ENCODE measurements at places on chromosomes 2 and 18. TPM values are rescaled to one million over a fixed set of nuclear protein-coding genes. Genes with fewer than 3 reads are reported as not detected.

DNA sequence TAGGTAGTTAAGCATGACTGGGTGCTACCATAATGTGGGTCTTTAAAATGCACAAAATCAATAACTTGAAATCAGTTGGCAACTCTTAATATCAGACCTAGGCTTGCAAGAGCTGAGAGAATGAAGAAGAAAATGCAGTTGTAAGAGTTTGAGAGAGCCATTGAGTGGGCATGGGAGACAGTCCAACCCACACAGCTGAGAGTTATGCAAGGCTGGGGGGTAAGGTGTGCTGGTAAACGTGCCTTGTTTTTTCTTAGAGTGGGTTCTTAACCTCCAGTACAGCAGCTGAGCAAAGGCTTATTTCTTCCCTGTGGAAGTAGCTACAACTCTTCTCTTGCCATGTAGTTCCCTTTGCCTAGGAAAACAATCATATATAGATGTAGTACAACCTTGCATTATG is 20.2 kb upstream of the CCDC178 start:
- H3K4me3 ChIP-seq: no peak overlapping the region
- H3K27ac ChIP-seq: no peak overlapping the region
- H3K4me1 ChIP-seq: no peaks in the 10 kb centered on the region
- no peak for DNase-seq
- no peaks in the 10 kb centered on the region for H3K27me3 ChIP-seq

The FASTKD2 gene
- 39.2 TPM for total RNA-seq

DNA sequence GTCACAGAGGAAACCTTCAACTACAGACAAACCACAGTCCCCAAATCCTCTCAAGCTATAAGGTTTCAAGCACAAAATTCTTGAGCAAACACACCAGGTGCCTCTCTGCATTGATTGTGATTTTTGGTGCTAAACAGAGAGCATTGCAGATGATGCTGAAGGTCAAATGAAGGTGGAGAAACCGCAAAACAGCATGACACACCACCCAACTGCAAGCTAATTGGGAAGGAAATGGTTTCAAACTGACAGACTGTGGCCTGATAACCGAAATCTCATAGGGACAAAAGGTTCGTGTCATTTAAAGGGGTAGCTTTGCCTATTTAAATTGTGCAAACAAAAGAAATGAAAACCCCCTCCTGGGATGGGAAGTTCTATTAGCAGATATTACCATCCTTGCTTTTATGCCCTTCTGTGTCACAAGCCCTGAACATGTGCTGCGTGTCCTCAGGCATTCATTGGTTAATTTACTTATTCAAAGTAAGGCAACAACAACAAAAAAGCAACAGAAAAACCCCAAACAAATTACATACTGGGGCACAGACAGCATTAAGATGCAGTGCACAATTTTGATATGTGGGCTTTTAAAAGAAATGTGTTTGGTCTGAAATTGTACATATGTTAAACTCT is 154.9 kb downstream of the AQP4 start:
- no peaks in the 10 kb centered on the region for H3K4me1 ChIP-seq
- H3K27me3 ChIP-seq: no peaks in the 10 kb centered on the region
- H3K36me3 ChIP-seq: no peaks in the 10 kb centered on the region
- no peak for DNase-seq
- H3K27ac ChIP-seq: no peak overlapping the region

- no peaks in the 10 kb centered on the region for H3K36me3 ChIP-seq
- peaks cover 18% of the 10 kb centered on the region for H3K4me1 ChIP-seq
- peak overlapping the region; percentile 43 for H3K27ac ChIP-seq
- no peak overlapping the region for H3K4me3 ChIP-seq
These were observed 51.7 kb downstream of the IMPA2 start for GRCh38 chr18:12032786-12033642.

The SCYGR4 gene
- total RNA-seq: not detected

DNA sequence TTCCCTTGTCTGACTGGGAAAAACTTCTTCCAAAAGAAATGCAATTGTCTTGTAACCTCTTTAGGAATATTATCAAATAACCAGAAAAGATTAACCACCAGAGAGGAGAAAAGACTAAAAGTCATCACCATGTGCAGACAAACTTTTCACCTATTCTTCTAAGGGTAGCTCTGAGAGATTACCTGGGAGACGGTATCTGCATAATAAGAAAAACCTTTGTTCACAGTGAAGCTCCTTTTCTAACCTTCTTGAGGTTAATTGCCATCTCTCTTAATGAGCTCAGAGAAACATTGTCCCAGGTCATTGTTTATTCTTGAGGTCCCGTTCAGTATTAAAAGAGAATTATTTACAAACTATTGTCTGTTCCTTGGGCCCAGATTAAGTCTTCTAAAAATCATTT is 1091.2 kb upstream of the LRRTM1 start:
- no peak for DNase-seq
- no peaks in the 10 kb centered on the region for H3K4me1 ChIP-seq
- no peaks in the 10 kb centered on the region for H3K27me3 ChIP-seq
- H3K27ac ChIP-seq: no peak overlapping the region
- H3K4me3 ChIP-seq: no peak overlapping the region

DNA sequence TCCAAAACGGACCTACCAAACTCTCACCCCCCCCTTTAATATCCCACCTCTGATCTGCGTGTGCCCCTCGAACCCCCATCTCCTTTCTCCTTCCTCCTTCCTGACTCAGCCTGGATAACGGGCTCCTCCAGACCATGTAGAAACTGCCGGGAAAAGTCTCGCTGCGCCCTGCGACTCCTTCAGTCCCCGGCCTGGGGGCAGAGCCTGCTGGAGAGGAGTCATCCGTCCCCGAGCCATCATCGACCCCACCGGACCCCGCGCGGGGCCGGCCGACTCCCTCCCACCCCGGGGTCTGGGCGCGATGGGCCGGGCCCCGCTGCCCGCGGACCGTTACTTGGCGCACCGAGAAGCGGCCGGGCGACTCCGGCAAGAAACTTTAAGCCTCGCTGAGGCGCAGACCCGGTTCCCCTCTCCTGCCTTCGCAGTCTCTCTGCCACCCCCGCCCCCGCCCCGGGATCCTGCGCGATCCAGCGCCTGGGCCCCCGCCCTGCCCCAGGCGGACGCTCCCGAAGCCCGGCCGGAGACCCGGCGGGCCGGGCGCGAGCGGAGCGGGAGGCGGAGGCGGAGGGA is 3.4 kb downstream of the ZEB2 start:
- H3K27ac ChIP-seq: peak overlapping the region; percentile 94
- DNase-seq: peak; percentile 81
- H3K4me3 ChIP-seq: peak overlapping the region; percentile 95
- H3K27me3 ChIP-seq: no peaks in the 10 kb centered on the region

The CPLX4 gene
- total RNA-seq: not detected

GRCh38 chr18:36634573-36635216 is 194.1 kb downstream of the TPGS2 start:
- H3K27ac ChIP-seq: no peak overlapping the region
- no peaks in the 10 kb centered on the region for H3K4me1 ChIP-seq
- no peaks in the 10 kb centered on the region for H3K36me3 ChIP-seq
- H3K27me3 ChIP-seq: no peaks in the 10 kb centered on the region
- DNase-seq: no peak

Data from osteoblast (primary cell).